ENCODE measurements at places on chromosomes 12 and 14. TPM values are rescaled to one million over a fixed set of nuclear protein-coding genes. Genes with fewer than 3 reads are reported as not detected.

DNA sequence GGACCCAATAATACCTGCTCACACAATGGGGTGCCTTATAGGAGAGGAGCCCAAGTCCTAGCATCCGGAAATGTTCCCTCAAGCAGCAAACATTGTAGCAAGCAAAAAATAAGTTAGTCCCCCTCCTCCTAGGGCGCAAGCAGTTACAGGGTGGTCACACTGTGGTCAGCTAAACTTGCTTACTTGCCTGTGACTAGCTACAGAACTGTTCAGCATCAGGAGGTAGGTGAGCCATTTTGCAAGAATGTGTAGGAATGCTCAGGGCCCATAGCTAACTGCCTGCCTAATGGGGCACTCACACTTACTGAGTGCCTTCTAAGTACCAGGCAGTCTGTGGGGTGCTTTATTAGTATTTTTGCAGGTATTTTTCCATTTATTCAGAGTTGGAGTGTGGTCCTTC lies 154.6 kb upstream of the GRIN2B start:
- DNase-seq, result no peak

RNFT2 gene
- 2.3 TPM for total RNA-seq

DNA sequence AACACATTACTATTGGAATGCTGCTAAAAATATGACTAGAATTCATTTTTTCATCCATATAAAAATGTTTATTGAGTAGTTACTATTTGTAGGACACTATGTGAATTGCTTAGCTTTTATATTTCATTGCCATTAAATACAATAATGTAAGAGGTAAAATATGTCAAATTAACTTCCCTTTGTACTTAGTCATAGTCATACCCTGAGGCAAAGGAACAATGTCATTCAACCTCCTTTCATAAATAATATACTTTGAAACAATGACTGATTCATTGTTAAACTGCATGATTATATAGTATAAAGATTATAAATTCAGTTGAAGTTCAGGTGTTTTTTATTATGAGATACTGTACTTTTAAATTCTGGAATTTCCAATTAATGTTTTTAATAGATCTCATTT lies 105.2 kb downstream of the GARIN6 start:
- DNase-seq, result no peak

- DNase-seq, result no peak
Observed at GRCh38 chr12:48856379-48856778, 4.4 kb upstream of the DDX23 start.

B4GALNT3 gene
- 0.09 TPM for total RNA-seq

GRCh38 chr12:14239350-14239934 lies 126.0 kb upstream of the ATF7IP start:
- DNase-seq, result peak; percentile 33

KRT73 gene
- not detected for total RNA-seq

DNA sequence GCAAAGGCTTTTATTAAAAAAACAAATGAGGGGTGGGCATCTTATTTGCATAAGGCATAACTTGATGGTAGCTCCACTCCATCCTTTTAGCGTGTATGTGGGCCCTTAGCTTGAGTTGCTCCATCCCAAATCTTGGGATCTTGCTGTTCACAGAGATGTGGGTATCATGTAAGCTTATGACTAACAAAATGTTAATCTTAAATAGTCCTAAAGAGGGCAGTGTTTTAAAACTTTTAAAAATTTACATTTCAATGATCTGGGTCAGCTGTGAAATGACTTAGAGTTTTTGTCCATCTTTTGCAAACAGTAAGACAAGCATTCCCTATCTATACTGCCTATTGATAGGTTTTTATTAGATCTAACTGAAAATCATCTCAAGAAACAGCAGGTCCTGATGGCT lies 86.0 kb downstream of the SLCO1A2 start:
- DNase-seq, result peak; percentile 3

DNA sequence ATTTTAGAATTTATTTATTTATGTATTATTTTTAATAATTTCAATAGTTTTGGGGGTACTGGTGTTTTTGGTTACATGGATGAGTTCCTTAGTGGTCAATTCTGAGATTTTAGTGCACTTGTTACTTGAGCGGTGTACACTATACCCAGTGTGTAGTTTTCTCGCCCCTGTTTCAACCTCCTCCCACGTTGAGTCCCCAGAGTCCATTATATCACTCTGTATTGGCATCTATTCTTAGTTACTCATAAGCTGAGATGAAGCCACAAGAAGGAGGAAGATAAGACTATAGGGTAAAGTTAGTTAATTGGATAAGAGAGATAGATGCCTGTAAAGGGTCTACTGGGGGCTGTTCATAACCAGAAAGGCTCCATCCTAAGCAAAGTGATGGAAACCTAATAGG lies 4.0 kb downstream of the C1S start:
- peak; percentile 39 for DNase-seq

GRCh38 chr12:87365423-87365822 lies 663.8 kb downstream of the C12orf50 start:
- DNase-seq, result no peak

DNA sequence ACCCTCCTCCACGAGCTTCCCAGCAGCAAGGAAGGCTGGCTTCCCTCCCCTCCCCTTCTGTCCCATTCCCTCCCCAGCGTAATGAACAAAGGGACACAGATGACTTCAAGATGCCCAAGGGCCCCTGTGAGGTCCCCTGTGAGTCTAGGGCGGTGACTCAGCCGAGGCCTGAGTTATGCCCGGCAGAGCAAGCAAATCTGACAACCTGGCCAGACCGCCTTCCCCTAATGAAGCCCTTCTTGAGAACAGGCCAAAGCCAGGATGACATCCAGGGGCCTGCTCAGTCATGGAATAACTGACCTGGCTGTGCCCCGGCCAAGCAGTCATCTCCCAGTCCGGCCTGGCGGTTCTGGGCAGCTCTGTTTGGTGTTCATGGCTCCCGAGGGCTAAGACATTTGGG lies 89.2 kb downstream of the DICER1 start:
- DNase-seq, result no peak

PPP1R36 gene
- total RNA-seq, result not detected

ASPG gene
- not detected for total RNA-seq

KCNK10 gene
- not detected for total RNA-seq

PTGER2 gene
- total RNA-seq, result 1.6 TPM

DNA sequence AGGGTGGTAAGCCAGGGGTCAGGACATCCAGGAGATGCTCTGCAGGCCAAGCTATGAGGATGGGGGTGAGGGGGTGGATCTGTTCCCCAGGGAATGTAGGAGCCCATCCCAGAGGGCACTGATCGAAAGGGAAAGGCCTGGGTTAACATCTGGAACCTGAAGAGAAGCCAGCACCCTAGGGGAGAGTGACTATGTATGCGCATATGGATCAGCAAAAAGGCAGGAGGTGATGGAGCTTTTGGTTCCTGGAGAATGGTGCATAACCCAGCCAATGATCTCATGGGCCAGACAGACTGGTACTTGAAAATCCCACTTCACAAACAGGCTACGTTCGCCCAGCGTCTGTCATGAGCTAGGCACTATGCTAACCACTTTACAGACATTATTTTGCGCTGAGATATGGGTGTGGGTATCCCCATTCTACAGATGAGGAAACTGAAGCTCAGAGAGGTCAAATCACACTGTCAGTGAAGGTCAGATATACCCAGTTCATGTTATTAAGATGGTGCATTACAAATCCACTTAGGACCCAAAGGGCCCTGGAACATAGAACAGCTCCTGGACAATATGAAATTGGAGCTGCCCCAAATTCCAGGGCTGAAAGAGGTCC lies 1.6 kb downstream of the CCDC63 start:
- no peak for DNase-seq

- no peak for DNase-seq
Observed at GRCh38 chr14:20578784-20579502, 8.9 kb downstream of the RNASE11 start.

GRCh38 chr14:24875991-24876878 lies 173.7 kb downstream of the STXBP6 start:
- DNase-seq, result no peak

DNA sequence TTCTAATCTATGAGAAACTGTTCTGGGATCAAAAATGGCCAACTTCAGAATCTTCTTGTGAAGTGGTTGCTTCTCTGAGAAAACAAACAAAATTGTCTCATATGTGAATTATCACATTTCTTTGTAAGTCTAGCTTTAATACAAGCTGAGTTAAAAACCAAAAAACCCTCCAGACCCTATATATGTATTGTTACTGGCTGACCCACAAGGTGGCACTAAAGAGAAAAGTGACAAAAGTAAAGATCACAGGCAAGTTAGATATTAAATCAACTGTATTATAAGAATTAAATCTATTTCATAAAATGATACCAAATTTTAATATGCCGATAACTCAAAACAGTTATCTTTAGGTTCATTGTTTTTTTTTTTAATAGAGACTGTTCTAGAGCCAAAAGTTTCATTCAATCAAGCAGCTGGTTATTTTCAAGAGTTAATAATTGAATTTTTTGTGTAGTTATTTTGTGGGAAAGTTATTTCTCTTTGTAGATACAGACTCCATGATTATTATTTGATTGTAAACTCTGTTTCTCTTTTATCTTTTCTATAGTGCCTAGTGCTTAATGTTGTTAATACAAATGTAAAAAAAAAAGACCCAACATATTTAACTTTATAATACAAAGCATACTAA lies 7.5 kb upstream of the TRHDE start:
- peak; percentile 16 for DNase-seq

- peak; percentile 11 for DNase-seq
Observed at GRCh38 chr12:92605621-92606170, 97.1 kb upstream of the PLEKHG7 start.

- DNase-seq, result no peak
Observed at GRCh38 chr12:42935756-42936155, 346.2 kb upstream of the PRICKLE1 start.
